CD4-positive, alpha-beta T cell treated with Interleukin-2 at 100 ng/mL for 4 hours (primary cell): ENCODE measurements at places on chromosomes 5 and 9.

GRCh38 chr9:17520268-17521064 is 58.4 kb upstream of the SH3GL2 start:
- DNase-seq: no peak

DNA sequence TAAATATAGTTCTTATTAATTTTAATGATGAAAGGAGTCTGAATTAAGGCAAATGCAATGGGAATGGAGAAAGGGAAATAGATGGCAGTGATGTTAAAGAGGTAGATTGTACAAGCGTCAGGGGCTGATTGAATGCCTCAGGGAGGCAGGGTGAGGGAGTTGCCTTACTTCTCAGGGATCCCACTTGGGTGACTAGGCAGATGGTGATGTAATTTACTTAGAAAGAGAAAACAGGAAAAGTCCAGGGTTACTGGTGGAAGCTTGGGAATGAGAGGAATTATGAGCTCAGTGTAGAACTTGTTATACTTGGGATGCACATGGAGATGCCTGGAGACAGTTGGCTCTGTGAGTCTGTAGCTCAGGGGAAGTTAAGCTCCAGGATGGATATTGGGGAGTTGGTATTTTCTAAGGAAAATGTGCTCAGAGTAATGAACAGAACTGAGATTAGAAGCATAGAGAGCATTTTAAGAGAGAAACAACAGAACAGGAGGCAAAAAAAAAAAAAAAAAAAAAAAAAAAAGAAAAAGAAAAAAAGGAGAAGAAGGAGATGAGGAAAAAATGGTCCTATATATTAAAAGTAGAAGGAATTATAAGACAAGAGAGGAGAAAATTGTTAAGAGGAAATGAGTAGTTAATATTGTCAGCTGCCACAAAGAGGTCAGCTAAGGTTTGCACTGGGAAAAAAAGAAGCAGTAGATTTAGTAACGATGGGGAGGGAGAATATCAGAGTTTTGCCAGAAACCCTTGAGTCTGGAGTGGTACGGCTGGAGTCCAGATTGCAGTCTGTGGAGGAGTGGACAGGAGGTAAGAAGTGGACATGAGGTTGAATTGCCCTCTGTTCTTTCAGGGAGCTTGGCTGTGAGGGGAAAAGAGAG is 88.0 kb upstream of the ELL2 start:
- DNase-seq: no peak

- no peak for DNase-seq
Observed at GRCh38 chr5:14319102-14319501, 176.0 kb downstream of the TRIO start.

GRCh38 chr9:108543251-108543778 is 312.5 kb downstream of the ACTL7B start:
- DNase-seq: no peak

DNA sequence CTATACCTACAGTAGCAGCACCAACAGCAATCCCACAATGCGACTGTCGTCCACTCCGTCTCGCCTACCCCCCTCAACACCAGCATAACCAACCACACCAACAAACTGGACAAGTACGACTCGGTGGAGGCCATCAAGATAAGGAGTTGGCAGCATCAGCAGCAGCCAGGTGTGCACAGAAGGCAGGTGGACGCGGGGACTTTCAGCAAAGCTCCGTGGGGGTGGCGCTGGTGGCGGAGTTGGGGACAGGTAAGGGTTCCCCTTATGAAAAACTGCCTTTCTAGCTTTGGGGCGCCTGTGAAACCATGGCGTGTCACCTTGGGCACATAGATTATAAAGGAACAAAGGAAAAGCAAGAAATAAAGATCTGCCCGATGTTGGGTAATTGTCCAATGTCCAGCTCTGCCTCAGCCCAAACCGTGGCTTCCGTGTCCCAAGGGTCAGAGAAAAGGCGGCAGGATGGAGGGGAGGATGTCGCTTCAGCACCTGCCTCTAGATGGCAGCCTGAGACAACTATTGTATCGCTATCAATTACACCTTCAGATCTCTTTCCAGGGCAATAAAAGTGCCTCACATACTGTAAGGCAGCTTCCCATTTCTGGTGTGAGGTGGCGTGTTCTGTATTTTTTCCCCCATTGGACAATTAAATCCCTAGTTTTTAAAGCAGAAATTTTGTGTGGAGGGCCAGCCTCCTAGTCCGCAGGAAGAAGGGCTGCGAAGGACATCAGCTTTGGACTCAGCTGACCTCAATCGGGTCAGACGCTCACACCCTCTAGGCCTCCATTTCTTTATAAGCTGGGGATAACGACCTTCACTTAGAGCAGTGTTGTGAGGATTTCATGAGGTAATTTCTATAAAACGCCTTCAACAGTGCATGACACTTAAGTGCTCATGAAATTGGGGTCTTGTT is 58.8 kb downstream of the MTRR start:
- peak; percentile 14 for DNase-seq

DNA sequence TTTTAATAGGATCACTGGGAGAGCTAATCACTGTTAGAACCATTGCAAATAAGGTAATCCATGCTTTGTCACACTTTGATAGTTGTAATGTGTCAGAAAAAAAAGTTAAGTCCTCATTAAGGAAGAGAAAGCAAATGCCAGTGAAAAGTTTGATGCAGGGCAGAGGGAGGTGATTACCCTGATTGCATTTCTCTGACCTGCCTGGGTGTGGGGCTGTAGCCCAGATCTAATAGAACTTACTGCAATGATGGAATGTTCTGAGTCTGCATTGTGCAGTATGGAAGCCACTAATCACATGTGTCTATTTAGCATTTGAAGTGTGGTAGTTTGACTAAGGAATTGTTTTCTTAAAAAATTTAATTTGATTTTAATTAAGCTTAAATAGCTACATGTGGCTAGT is 202.7 kb downstream of the ATP10B start:
- DNase-seq: no peak

- DNase-seq: no peak
Observed at GRCh38 chr5:124398460-124398859, 348.0 kb downstream of the ZNF608 start.

GRCh38 chr9:78601957-78602565 is 305.1 kb downstream of the PSAT1 start:
- peak; percentile 4 for DNase-seq

DNA sequence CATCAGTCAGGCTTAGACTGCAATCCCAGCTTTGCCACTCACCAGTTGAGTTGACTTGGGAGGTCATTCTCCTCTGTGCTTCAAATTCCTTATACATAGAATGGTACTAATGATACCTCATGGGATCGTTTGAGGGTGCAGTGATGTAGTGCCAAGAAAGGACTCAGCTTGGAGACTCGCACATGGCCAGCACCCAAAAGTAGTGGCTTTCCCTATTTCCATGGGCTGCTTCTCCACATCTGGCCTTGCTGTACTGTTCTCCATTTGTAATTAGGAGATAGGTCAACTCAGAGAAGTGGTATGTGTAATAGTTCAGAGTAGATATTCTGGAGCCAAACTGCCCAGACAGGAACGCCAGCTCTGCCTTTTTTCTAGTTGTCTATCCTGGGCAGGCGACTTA is 5.5 kb downstream of the CCL19 start:
- DNase-seq: no peak

DNA sequence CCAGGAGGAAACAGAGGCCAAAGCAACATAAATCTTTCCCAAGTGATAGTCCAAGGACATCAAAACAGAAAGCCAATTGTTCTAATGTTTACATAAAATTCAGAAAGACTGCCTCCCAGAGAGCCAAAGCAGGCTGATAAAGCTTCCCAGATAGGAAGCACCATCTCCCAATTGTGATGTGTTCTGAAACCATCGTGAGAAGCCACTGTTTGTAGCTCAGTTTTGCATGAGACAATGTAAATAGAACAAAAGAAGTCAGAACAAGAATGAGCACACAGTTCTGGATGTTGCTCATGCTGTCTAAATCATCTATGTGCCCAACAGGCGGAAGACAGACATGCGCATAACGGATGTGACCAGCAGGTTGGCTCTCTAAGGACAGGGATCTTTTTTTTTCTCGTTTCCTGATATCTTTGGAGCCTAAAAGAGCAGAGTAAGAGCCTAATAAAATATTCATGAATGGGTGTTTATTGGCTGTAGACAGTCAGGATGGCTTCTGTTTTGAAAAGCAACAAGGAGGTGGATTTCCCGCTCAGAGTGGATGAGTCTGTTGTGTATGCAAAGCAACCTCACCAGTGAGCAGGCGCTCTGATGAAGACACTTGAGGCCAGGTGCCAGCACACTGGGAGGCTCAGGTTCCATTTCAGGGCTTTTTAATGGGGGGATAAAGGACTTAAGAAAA is 113.6 kb downstream of the GNA14 start:
- no peak for DNase-seq

DNA sequence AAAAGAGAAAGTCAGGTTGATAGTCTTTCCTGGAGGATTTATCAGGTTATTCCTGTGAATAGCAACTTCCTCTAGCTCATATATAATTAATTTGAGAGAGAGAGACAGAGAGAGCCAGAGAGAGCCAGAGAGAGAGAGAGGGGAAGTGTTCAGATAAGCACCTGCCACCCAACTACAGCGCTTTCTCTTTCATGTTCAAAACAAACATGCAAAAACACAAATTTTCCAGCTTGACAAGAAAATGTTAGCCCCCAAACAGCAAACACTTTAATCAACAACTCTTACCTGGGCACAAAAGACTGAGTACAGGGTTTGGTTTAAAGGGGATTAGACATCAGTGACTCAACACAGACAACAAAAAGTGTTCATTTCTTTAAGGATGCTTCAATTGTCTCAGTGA is 61.7 kb upstream of the PLPP6 start:
- DNase-seq: no peak

DNA sequence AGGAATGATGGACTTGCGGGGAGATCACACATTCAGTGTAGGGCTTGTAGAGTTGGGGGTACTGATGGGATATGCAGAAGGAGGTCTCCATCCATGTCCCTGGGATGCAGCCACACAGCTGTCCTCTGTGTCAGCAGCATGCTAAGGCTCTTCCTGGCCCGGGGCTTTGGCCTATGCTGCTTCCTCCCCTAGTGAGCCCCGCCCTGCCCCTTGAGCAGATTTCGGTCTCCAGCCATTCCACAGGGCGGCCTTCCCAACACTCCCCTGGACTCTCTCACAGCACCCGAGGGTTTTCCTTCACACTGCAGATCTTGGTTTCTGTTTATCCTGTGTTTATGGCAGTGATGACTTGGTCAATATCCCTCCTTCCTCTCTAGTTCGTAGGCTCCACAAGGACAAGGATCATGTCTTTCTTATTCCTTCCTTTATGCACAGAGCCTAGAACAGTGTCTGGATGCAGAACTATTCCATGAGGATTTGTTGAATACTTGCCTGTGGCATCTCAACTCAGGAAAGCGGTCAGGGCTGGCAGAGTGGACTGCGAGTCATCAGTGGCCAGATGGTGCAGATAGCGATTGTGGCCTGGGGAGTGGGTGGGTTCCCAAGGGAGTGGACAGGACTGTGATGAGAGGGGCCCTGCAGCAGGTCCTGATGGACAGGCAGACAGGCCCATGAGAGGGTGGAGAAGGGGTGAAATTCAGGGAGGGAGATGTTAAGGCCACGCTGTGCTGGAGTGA is 114.2 kb downstream of the RGS3 start:
- DNase-seq: no peak

GRCh38 chr5:61020415-61020814 is 75.4 kb downstream of the NDUFAF2 start:
- DNase-seq: no peak

GRCh38 chr9:114016629-114017423 is 61.3 kb downstream of the AMBP start:
- DNase-seq: no peak

GRCh38 chr5:101580591-101580990 is 677.5 kb upstream of the ST8SIA4 start:
- no peak for DNase-seq

DNA sequence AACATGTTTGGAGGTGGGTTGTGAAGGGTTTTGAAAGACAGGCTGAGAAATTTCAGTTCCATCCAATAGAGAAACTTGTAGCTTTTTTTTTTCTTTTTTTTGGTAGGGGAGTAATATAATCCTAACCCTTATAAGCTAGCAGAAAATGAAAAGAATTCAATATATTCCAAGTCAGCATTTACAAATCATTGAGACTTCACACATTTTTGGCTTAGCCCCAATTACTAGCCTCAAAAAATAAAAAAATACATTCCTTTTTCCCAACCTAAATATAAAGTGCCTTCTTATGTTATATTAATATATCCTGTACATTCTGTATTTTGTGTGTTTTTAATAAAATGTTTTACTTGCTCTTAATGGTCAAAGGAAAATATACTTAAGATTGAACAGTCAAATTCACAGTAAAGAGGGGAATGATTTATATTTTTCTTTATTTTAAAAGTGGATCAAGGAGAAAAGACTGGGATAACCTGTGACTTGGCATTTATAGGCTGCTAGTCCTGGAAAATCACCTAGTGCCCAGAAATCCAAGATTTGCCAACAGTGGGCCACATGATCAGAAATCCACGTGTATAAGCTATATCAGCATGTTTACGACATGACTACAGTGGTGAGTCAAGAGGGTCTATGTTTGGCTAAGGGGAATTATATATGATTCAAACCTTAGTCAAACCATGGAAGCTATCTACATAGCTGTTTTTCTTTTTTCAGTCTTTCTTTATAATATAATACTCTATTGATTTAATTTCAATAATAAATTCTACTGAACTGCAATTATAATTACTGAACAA is 14.5 kb downstream of the HACD4 start:
- DNase-seq: no peak

- no peak for DNase-seq
Observed at GRCh38 chr9:70412832-70413463, 1.5 kb downstream of the KLF9 start.

DNA sequence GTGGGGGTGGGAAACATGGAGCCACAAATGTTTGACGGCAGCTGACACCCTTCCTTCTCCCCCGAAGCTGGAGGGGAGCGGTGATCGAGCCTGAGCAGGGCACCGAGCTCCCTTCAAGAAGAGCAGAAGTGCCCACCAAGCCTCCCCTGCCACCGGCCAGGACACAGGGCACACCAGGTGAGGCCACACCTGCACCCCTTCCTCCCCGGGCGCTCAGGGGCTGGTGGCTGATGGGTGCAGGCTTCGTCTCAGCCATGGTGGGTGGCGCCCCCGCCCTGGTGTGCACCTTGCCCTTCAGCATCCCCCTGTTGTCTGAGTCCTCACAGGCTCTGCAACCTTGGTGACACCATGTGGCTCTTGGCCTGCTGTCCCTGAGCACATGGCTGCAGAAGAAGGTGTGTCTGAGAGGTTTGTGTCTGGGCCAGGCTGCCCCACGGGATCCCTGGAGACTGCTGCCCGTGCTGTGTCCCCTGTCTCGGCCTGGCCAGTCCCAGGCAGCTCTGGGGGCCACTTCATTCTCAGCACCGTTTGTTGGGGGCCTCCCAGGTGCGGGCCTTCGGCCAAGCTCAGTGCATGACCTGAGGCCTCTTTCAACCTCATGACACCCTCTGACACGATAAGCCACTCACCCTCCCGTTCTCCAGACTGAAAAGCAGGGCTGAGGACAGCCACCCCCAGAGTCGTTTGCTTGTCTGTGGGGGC is 11.1 kb downstream of the MAN1B1 start:
- no peak for DNase-seq

DNA sequence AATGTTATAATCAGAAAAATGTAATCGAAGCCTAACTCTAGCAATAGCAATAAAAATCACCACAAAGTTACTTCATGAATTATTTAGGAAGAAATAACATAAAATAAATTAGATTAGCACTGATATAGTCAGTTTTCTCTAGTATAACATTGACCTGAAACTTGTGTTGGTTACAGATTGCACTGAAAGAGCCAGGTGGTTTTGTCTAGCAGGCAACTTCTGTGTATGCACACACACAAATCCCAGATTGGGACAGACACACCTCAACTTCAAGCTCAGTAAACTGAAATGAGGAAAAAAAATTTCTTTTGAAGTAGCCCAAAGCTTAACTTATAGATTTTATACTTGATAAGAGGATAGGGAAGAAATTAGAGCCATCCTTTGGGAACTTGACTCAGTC is 129.3 kb downstream of the EFNA5 start:
- DNase-seq: no peak

- no peak for DNase-seq
Observed at GRCh38 chr5:110718311-110718710, 8.2 kb downstream of the TMEM232 start.
